ENCODE measurements at places on chromosomes 16 and 17.
A peak's percentile ranks its signal among the peaks of the same experiment; 100 is the strongest.

- DNase-seq, result peak; percentile 7
These were observed 646 bp downstream of the RABEP1 start for GRCh38 chr17:5282642-5283217.

DNA sequence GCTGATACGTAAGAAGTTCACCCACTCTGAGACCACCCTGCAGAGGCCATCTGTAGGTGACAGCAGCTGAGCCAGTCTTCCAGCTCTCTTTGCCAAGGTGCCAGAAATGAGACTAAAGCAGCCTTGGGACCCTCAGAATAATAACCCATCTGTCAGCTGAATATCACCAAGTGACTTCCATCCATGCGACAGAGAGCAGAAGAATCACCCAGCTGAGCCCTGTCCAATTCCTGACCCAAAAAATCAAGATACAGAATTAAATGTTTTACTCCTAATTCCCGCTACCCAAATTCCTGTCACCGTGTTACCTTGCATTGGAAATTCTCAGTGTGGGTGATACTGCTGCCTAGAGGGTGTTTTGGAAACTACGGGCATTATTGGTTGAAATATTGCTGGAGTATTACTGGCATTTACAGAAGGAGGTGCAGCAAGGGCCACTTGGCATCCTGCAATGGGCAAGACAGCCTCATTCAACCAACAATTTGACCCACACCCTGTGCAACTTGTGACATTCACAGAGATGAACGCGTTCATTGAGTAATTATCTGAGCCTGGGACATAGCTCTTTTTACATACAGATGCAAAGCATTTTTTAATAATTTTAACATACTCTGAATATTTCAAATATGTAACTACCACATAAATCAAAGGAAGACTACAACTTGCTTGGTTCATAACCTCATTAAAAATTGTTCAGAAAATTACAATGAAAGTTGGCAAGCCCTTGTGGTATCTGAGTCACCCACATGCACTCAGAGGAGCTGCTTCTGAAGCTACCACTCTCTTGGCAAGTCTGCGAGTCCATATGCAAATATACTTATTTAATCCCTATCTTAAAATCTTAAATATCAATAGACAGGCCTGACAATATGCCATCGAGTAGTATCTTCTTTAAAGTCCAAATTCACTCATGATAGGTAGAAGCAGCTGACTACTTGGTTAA, 126.6 kb downstream of the C16orf95 start:
- no peak for DNase-seq

- DNase-seq, result no peak
These were observed 28.0 kb downstream of the ARHGAP23 start for GRCh38 chr17:38456031-38456815.

DNA sequence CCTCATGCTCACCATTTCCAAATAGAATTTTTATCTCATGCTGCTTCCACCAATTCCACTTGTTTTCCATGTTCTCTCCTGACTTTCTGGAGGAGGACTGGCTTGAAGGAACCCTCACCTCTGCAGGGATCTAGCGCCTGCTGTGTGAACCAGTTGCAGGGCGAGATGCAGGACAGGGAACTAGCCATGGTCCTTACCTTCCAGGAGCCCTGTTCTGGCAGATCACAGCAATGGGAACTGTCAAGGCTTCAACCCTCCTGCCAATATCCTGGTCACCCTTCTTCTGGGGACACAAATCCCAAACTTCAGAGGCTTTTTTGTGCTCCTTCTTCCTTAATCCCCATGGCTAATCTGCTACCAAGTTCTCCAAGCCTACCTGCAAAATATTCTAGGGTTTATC, 60.4 kb upstream of the MMP2 start:
- DNase-seq, result no peak

DNA sequence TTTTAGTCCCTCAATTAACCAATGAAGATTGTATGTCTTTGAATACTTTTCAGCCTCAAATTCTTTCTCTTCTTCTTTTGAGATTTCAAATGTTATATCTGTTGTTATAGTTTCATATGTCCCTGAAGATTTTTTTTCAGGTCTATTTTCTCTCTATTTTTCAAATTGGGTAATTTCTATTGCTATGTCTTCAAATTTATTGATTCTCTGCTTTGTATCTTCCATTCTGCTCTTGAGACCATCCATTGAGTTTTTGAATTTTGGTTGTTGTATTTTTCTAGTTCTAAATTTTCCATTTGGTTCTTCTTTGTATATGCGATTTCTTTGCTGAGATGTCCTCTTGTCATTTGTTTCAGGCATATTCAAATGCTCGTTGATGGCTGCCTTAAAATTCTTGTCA, 26.7 kb downstream of the MAP2K6 start:
- DNase-seq, result no peak

DNA sequence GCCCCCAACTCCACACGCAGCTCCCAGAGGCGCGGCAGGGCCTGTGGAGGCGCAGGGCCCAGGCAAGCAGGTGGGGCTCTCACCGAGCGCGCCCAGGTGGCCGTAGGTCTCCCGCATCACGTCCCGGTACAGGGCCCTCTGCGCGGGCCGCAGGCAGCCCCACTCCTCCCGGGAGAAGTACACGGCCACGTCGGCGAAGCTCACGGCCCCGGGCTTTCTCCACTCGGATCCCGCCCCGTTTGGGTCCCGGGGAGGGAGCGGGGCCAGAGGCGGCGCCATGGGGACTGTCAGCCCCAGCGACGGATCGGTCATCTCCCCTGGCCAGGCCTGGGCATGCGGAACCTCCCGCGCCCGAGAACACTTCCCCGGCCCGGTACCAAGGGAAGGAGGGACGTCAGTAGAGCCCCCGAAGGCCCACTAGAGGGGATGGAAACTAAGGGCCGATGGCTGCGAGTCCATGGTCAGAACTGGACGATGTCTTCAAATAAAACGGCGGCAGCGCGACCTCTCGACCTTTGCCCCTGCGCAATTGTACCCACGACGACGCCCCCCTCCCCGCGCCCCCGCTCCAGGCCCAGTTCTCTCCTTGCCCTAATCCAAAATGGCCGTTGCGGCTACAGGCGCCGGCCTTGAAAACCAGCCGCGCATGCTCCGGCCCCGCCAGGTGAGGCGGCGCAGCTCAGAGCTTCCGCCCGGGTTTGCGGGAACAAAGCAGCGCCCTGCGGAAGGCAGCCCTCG, at the start of gene ZNF747:
Gene ZNF747 (minus strand): TSS at position 491 of the 738 bp plus-strand sequence. CDS start 179 bp downstream, at position 312.
- peak; percentile 77 for DNase-seq

DNA sequence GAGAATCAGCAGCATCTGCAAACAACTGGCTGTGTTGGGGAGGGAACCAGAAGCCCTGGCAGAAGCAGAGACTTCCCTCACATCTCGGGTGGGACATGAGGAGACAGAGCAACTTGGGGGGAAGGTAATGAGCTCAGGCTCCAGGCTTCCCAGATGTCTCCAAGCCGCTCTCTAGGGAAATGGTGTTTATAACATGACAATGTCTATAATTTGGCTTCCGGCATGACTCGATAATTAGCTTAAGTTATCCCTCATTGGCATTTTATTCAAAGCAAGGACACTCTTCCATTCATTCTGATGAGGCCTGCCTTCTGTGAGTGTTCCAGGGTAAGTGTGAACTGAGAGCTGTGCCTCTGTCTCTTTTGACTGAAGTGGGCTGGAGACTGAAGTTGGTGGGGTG, 14.7 kb upstream of the MLLT6 start:
- DNase-seq, result no peak

DNA sequence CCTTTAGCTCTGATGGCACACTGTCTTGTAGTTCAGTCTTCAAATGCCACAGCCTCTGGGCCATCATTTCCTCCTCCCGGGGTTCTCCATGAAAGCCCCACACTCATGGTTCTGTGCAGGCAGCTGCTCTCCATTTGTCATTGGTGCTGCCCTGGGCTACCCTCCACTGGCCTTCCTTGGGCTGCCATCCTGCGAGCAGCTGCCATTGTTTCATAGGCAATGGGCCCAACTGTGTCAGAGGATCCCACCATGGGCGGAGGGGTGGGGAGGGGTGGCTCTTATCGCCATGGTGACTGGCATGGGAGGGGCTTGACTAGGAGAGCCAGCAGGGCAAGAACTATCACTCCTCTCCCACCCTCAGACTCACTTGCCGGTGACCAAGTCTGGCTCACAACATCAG, 38.6 kb upstream of the BRD7 start:
- DNase-seq, result no peak

DNA sequence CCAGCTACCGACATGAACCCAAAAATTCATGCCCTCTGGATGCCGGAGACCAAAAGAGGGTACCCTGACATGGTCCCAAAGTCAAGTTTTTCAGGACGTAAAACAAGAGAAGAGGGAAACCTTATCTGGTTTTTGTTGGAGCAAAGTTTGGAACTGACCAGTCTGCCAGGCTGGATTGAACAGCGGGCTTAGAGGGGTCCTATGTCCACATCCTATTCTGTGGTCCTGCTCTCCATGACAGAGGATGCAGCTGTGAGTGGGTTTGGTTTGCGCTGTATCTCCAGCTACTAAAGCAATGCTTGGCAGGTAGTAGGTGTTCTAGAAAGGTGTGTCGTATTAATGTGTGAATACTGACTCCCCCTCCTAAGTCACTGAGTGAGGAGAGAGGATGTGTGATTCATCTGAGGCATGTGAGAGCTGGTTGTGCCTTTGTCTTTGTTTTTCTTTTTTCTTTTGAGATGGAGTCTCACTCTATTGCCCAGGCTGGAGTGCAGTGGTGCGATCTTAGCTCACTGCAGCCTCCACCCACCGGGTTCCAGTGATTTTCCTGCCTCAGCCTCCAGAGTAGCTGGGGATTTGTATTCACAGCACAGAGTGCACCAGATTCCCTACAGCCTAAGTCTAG, 31.0 kb downstream of the PMM2 start:
- no peak for DNase-seq

- DNase-seq, result no peak
These were observed 173.8 kb downstream of the C16orf78 start for GRCh38 chr16:49547448-49547847.

DNA sequence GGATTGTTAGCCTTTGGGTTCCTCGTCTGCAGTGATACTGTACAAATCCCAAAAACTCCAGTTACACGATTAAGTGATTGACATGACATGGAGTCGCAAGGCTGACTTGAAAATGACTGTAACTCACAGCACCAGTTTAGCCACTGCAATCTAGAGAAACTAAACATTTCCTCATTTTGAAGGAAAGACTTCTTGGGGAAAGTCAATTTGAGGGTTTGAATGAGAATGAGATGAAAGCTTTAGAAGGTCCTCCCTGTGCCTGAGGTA, 4.8 kb downstream of the BANP start:
- DNase-seq, result no peak

GRCh38 chr16:21005008-21005407, 104.4 kb downstream of the LYRM1 start:
- no peak for DNase-seq

- no peak for DNase-seq
These were observed 14.9 kb upstream of the CLEC18A start for GRCh38 chr16:69936252-69936651.

GRCh38 chr16:89370081-89370511, 120.3 kb downstream of the ANKRD11 start:
- no peak for DNase-seq

DNA sequence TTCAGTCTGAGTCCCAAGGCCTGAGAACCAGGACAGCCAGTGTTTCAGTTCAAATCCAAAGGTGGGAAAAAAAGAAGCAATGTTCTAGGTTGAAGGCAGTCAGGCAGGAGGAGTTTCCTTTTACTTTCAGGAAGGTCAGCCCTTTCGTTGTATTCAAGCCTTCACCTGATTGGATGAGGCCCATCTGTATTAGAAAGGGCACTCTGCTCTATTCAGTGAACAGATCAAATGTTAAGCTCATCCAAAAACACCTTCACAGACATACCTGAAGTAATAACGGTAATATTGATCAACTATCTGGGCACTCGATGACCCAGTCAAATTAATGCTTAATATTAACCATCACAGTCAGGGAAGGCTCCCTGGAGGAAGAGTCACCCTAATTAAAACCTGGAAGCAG, 60.9 kb downstream of the IRX5 start:
- no peak for DNase-seq

DNA sequence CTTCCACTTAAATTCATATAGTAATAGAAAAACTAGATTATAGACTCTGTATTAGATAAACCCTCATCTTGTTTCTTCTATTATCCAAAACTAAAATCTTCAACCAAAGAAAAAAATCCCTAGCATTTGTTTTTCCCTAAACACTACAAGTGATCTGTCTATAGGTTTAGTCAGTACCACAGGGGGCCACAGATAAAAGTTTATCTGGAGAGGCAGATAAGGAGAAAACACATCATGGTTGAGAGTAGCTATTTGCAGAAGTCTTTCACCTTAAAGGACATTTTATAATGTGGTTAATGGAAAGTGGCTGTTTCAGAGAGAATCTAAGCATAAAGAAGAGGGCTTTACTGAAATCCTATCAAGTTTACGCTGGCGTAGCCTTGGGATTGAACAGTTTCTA, 160.1 kb downstream of the CDK5R1 start:
- DNase-seq, result no peak

GRCh38 chr16:12188935-12189249, 212.4 kb downstream of the SNX29 start:
- DNase-seq, result no peak

DNA sequence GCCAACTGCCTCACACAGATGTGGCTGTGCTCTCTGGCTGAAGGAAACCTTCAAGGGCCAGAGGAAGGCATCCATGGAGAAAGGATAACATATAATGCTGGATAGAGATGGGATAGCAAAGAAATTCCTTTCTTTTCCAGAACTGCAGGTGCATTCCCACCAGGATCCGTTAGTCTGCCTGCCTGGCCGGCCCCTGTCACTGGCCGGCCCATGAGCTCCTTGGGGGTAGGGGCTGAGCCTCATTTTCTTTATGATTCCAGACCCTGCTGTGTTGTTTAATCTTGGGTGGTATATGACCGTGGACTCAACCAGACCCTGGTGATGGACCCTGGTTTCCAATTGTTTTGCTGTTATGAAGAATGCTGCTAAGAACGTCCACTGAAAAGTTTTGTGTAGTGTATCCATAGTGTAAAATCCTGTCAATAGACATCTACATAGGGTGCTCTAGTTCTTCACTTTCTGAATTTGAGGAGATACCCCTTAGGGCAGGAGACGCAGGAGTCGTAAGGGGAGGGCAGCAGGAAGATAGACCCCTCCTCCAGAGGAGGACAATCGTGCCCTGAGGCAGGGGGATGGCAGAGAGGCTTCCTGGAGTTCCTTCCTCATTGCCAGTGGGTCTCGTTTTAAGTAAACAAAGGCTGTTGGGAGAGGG, 93.4 kb downstream of the IRX3 start:
- no peak for DNase-seq

GRCh38 chr17:82351713-82352488, 7.1 kb upstream of the TEX19 start:
- peak; percentile 79 for DNase-seq

GRCh38 chr17:42783791-42784138, 3.4 kb downstream of the WNK4 start:
- no peak for DNase-seq

- DNase-seq, result no peak
These were observed 6.1 kb downstream of the DOK4 start for GRCh38 chr16:57479976-57480753.

DNA sequence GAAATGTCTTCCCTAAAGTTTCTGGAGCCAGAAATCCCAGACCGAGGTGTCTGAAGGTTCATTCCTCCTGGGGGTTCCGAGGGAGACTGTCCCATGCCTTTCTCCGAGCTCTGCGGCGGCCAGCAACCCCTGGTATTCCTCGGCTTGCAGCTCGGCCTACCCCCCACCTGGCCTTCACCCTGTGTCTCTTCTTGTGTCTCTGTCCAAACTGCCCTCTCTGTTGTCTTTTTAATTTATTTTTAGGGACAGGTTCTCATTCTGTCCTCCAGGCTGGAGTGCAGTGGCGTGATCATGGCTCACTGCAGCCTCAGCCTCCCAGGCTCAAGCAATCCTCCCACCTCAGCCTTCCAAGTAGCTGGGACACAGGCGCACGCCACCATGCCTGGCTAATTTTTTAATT, 211.7 kb downstream of the SEC14L1 start:
- DNase-seq, result no peak

Measured in inflammatory macrophage treated with lipopolysaccharide for 4 hours (primary cell).